ENCODE measurements at places on chromosomes 7 and 10.

- DNase-seq: no peak
Measured at GRCh38 chr10:70052462-70053217, at the start of gene MACROH2A2. TSS of gene MACROH2A2 (plus strand) at chr10:70052846. CDS start at chr10:70075659, 22,813 bp downstream.

GRCh38 chr10:75404815-75405597, 3.4 kb upstream of the ZNF503 start:
- DNase-seq: no peak

DNA sequence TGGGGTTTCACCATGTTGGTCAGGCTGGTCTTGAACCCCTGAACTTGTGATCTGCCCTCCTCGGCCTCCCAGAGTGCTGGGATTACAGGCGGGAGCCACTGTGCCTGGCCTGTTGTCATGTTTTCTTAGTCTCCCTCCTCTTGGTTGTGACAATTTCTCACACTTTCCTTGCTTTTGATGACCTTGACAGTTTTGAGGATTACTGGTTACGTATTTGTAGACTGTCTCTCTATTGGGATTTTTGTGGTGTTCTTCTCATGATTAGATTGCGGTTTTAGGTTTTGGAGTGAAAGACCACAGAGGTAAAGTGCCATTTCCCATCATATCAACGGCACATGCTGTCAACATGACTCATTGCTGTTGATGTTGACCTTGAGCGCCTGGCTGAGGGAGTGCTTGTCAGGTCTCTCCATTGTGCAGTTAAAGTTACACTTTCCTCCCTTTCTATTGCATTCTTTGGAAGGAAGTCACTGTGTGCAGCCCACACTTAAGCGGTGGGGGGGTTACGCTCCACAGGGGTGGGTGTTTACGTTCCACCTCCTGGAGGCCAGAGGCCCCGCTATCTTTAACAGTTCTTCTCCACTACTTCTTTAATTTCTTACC, 10.8 kb downstream of the NEURL1 start:
- DNase-seq: no peak

DNA sequence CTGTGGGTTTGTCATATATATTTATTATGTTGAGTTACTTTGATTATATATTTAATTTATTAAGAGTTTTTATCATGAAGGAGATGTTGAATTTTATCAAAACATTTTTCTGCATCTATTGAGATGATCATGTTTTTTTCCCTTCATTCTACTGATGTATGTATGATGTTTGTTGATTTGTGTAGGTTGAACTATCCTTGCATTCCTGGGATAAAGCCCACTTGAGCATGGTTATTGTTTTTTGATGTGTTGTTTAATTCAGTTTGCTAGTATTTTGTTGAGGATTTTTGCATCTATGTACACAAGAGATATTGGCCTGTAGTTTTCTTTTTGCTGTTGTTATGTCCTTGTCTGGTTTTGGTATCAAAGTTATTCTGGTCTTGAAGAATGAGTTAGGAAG, 31.1 kb downstream of the SCART1 start:
- DNase-seq: no peak

DNA sequence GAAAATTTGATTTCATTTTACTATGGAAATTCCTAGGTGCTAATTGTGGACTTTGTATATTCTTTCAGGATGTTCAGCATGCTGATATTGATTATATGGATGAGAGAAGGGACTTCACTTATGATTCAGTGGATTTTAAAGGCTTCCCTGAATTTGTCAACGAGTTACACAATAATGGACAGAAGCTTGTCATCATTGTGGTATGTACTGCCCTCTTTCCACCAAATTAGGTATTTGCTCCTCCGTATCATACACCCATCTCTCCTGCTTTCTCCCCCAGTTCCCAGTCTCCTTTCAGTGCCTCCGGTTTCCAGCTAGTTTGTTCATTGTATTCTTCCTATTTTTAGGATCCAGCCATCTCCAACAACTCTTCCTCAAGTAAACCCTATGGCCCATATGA, 34.6 kb downstream of the MGAM start:
- DNase-seq: no peak

Data from stimulated activated CD8-positive, alpha-beta memory T cell treated with anti-CD3 and anti-CD28 coated beads, Interleukin-15, amount 100 ng/mL, for 1 hour (primary cell).